ENCODE measurements at places on chromosomes 2 and 18.

- no peak for DNase-seq
Observed at GRCh38 chr2:231241755-231242507, 43.5 kb downstream of the ARMC9 start.

DNA sequence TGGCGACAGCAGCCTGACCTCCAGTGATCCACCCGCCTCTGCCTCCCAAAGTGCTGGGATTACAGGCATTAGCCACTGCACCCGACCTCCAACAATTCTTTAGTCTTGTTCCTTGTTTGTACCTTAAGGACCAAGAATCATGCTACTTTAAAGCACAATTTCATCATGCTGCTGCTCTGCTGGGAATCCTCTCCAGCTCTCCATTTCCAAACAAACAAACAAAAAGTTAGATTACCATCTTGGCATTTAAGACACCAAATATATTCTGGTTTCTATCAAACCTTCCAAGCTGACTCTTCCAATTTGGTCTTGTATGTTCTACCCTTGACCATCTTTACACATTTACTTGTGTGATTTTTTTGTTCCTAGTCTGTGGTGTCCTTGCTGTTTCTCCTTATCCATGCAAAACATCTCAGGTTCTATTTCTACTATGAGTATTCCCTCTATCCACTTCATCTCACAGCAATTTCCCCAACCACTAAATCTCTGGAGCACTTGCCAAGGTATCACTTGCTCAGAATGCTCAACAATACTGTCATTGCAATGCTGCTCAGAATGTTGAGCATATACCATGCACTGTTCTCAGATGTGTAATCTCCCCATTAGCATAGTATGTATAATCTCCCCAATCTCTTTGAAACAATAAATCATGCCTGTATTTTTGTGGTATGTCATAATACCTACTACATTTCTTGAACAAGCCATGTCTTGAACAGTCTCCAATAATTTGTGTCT, 73.2 kb upstream of the GALNT5 start:
- DNase-seq: no peak

GRCh38 chr2:218129458-218130135, 3.8 kb downstream of the CXCR2 start:
- DNase-seq: peak; percentile 28

DNA sequence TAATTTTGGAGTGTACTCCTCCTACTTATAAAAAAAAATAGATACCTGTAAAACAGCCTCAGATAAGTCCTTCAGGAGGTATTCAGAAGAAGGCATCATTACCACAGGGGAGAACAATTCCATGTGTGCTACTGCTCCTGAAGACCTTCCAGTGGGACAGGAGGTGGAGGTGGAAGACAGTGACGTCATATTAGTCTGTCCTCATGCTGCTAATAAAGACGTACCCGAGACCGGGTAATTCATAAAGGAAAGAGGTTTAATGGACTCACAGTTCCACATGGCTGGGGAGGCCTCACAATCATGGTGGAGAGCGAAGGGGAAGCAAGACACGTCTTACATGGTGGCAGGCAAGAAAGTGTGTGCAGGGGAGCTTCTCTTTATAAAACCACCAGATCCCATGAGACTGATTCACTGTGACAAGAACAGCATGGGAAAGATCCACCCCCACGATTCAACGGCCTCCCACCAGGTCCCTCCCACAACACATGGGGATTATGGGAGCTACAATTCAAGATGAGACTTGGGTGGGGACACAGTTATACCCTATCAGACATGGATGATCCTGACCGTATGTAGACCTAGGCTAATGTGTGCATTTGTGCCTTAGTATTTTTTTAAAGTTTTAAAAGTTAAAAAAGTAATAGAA, 98.4 kb downstream of the NDUFA10 start:
- no peak for DNase-seq

DNA sequence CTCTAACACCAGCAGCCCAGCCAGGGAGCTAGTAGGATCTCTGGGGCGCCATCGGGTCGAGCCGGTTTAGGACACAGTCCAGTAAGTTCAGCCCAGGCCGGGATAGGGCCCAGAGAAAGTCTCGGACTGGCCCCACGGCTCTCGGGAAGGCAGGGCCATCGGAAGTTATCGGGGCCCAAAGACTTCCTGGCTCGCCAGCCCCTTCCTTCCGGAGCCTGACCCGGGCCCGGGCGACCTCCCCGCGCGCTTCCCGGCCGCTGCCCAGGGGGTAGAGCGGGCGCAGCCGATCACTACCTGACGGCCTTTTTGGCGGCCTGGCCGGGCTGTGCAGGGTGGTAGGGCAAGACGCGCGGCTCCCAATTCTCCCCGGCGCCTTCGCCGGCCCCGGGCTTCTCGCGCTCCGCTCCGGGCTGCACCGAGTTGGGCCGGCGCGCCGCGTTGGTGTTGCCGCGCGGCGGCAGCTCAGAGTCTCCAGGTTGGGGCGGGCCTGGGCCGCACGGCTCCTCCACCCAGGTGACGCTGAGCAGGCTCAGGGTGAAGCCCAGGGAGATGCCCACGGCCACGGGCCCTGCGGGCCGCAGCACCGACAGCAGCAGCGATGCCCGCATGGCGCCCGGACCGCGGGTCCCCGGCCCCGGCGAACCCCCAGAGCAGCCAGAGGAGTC, 546 bp downstream of the CHPF start:
- DNase-seq: peak; percentile 76

- no peak for DNase-seq
Observed at GRCh38 chr2:197345846-197346370, 35.3 kb upstream of the ANKRD44 start.

DNA sequence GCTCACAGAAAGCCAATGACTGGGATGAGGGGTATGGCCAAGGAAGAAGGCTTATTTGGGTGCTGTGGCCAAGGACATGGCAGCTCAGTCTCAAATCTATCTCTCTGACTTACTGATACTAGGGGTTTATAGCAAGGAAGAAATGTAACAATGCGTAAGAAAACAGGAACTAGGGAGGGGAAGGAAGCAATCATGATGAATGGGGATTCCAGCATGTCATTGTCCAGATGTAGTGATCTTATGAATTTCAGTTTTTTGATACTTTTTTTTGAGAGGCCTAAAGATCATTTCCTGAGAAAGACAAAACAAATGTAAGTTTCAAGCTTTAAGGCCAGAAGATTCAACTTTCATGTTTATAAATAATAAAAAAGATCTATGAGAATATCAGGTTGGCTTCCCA, 298.6 kb upstream of the FAM98A start:
- DNase-seq: no peak

DNA sequence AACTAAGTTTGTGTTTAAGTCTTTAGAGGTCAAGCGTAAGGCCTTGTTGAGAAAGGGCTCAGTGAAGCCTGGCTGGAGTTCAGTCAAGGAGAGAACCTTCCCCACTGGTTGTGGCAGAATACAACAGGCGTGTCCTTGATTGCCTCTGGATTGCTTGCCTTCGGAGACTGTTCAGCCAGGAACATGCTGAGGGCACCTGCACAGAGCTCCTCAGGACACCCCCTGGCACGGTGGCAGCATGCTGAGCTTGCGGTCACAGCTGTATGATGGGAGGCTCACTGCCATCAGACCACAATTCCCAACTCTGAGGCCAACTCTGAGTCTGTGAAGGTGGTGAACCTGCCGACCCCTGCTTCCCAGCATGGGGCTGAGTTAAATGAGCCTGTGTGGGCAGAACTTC, 130.0 kb downstream of the LPIN1 start:
- no peak for DNase-seq

- no peak for DNase-seq
Observed at GRCh38 chr2:21404827-21405625, 281.3 kb downstream of the TDRD15 start.

GRCh38 chr2:25125189-25125588, 43.2 kb downstream of the POMC start:
- DNase-seq: no peak

DNA sequence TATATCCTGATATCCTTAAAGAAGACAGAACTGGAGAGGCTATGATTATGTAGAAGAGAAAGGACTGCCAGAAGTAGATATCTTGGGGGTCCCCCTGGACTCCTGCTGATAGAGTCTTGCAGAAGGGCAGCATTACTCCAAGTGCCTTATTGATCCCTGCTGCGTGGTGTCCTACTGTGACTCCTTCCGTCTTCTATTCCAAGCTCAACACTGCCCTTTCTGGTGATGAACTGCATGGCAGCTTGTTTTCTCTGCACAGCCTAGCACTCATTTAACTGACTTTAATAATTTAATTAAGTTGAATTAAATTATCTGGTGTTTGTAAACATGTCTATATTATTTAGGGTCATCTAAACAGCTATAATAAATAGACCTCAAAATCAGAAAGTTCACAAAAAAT, 194.1 kb upstream of the DSEL start:
- peak; percentile 12 for DNase-seq

DNA sequence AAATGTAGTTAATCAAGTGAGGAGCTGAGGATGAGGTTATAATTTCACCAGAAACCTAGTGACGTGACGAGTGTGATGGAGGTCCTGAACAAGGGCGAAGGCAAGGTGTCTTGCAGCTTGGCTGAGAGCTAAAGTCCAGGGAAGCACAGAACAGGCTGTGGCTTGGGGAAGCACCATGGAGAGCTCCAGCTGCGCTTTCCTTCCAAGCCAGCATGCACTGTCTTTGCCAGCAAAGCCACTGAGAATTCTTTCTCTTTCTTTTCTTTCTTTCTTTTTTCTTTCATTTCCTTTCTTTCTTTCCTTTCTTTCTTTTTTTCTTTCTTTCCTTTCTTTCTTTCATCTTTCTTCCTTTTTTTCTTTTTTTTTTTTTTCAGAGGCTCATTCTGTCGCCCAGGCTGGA, 239.3 kb downstream of the FBXO15 start:
- DNase-seq: peak; percentile 74

Measured in hepatocyte (in vitro differentiated cells).